Colonic mucosa (tissue), 4 donors: ENCODE measurements at places on chromosomes 4 and X. TPM values are rescaled to one million over a fixed set of nuclear protein-coding genes. Genes with fewer than 3 reads are reported as not detected.
A peak's percentile ranks its signal among the peaks of the same experiment; 100 is the strongest.

DNA sequence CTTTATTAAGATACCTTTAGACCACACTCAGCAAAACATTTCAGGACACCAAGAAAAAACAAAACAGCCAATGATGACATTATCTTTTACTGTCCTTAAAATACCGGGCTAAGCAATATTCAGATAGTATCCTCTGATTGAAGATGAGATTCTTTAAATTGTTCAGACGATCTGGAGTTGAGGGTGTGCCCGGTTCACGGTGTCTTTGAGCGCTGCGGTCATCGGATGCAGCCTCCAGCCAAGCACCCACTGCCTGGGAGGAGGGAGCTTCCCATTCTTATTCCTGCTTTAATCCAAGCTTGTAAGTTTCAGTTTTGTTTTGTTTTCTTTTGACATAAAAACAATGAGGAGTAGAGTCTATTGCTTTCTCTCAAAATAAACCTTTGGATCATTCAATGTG is 14.1 kb downstream of the FAM149A start:
- H3K27me3 ChIP-seq, result no peaks in the 10 kb centered on the region
- no peaks in the 10 kb centered on the region for H3K36me3 ChIP-seq
- no peak overlapping the region for H3K4me3 ChIP-seq
- no peak for DNase-seq

DNA sequence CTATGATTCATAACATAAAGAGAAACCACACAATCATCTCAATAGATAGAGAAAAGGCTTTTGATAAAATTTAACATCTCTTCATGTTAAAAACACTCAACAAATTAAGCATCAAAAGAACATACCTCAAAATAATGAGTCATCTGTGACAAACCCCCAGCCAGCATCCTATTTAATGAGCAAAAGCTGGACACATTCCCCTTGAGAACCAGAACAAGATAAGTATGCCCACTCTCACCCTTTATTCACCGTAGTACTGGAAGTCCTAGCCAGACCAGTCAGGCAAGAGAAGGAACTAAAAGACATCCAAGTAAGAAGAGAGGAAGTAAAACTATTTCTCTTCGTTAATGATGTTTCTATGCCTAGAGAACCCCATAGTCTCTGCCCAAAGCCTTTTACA is 507.2 kb downstream of the PABPC4L start:
- no peaks in the 10 kb centered on the region for H3K27me3 ChIP-seq
- DNase-seq, result no peak
- no peak overlapping the region for H3K27ac ChIP-seq

DNA sequence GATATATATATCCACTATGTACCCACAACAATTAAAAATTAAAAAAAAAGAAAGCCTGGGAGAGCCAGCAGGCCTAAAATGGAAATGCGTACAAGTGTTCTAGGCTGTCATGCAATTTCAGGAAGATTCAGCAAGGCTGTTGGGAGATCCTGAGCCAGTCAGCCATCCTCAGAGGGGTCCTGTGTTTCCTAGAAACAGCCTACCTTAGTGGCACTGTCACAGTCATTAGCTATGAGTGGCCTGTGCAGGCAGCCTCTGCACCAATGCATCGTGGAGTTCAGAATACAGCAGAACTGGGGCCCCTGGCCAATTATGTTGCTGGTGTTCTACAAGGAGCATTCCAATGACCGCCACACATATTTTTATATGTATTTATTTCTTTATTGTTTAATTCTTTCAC is 21.0 kb upstream of the USP53 start:
- no peak for DNase-seq
- no peaks in the 10 kb centered on the region for H3K36me3 ChIP-seq
- no peaks in the 10 kb centered on the region for H3K4me1 ChIP-seq
- H3K27me3 ChIP-seq, result no peaks in the 10 kb centered on the region
- H3K27ac ChIP-seq, result no peak overlapping the region
- H3K4me3 ChIP-seq, result no peak overlapping the region

- H3K36me3 ChIP-seq, result no peaks in the 10 kb centered on the region
- H3K4me3 ChIP-seq, result peak overlapping the region; percentile 29
- DNase-seq, result no peak
- peaks cover 8% of the 10 kb centered on the region for H3K27me3 ChIP-seq
These were observed 352 bp upstream of the MAP3K15 start for GRCh38 chrX:19515615-19516105.

DNA sequence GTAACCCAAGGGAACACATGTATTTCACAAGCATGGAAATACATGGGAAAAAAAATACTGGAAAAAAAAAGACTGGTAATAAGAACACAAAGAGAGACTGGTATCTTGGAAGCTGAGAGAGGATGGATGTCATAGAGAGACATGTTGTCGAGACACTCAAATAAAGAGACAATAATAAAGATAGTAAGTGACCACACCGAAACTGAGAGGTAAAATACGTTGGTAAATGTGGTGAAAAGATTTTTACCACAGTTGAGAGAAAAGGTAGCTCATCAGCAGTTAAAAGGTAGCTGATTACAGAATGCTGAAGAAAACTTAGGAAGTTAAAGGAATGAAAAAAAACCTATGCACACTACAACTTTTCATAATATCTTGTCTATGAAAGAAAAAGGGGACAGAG is 81.1 kb downstream of the ARAP2 start:
- H3K36me3 ChIP-seq, result no peaks in the 10 kb centered on the region
- no peak overlapping the region for H3K4me3 ChIP-seq
- no peaks in the 10 kb centered on the region for H3K4me1 ChIP-seq
- no peaks in the 10 kb centered on the region for H3K27me3 ChIP-seq
- no peak overlapping the region for H3K27ac ChIP-seq
- DNase-seq, result no peak

GRCh38 chrX:41785685-41786084 is 61.7 kb downstream of the GPR82 start:
- DNase-seq, result no peak
- H3K27me3 ChIP-seq, result no peaks in the 10 kb centered on the region
- no peaks in the 10 kb centered on the region for H3K4me1 ChIP-seq
- no peak overlapping the region for H3K4me3 ChIP-seq
- no peaks in the 10 kb centered on the region for H3K36me3 ChIP-seq

The ELMOD2 gene
- 27.8 TPM for total RNA-seq

- DNase-seq, result peak; percentile 64
- no peak overlapping the region for H3K4me3 ChIP-seq
- no peaks in the 10 kb centered on the region for H3K36me3 ChIP-seq
- no peaks in the 10 kb centered on the region for H3K4me1 ChIP-seq
- no peak overlapping the region for H3K27ac ChIP-seq
These were observed 367.0 kb downstream of the BCOR start for GRCh38 chrX:39730662-39731329.

DNA sequence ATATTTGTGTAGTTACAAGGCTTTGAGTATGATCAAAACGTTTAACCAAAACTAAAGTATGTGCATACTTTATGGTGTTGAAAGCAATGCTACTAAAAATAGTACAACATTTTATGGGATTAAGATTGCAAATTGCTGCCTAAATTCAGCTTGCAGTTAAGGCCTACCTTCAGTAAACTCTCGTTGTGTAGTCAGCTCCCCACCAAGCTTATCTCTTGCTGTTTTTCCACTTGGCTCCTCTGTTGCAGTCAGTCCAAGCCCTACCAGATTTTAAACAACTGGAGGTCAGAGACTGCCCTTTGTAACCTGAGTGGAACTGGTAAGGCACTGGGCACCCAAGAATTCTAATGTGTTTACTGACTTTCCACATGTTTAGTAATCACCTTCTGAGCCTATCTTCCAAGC is 25.7 kb downstream of the AFF1 start:
- no peak overlapping the region for H3K27ac ChIP-seq
- H3K4me3 ChIP-seq, result no peak overlapping the region
- no peaks in the 10 kb centered on the region for H3K27me3 ChIP-seq
- no peaks in the 10 kb centered on the region for H3K36me3 ChIP-seq
- peaks cover 3% of the 10 kb centered on the region for H3K4me1 ChIP-seq
- DNase-seq, result no peak

- H3K36me3 ChIP-seq, result no peaks in the 10 kb centered on the region
- DNase-seq, result no peak
- H3K27me3 ChIP-seq, result no peaks in the 10 kb centered on the region
- no peaks in the 10 kb centered on the region for H3K4me1 ChIP-seq
These were observed 14.1 kb downstream of the HTRA3 start for GRCh38 chr4:8283631-8284121.

DNA sequence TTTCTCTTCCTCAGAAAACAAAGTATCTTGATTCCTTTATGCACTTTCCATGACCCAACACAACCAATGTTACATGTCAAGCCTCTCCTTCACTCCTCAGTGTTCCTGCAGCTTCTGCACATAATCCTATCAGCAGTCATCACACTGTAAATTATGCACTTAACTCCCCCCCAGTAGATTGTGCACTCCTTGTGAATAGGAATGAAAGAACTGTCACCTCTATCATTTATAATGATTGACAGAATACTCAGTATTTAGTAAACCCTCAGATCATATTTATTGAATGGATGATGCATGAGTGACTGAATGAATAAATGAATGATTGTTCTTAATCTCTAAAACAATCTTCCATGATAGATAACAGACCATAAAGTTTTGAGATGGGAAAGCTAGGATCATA is 253.3 kb downstream of the HS3ST1 start:
- no peaks in the 10 kb centered on the region for H3K27me3 ChIP-seq
- H3K36me3 ChIP-seq, result no peaks in the 10 kb centered on the region
- H3K27ac ChIP-seq, result no peak overlapping the region
- H3K4me3 ChIP-seq, result no peak overlapping the region

DNA sequence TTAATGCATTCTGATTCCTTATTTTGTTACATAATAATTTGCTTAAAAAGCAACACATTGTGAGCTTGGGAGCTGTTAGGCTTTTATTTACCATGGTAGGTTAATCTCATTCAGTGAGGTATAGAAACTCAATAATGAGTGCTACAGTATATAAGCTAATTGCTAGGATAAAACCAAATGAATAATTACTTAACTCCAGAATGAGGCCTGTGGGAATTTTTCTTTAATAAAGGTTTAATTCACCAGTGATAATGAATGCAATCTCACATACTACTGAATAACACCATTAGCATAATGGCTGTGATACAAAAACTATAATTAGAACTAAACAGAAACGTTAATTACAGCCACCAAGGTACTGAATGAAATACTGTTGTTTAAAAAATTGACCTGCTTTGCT is 326.3 kb downstream of the IQCM start:
- H3K4me1 ChIP-seq, result no peaks in the 10 kb centered on the region
- H3K4me3 ChIP-seq, result no peak overlapping the region
- no peaks in the 10 kb centered on the region for H3K27me3 ChIP-seq
- no peak overlapping the region for H3K27ac ChIP-seq
- DNase-seq, result no peak
- H3K36me3 ChIP-seq, result no peaks in the 10 kb centered on the region
